ENCODE measurements at places on chromosomes 2 and 18.
A peak's percentile ranks its signal among the peaks of the same experiment; 100 is the strongest.

- DNase-seq, result no peak
Observed at GRCh38 chr18:36593001-36593400, 235.8 kb downstream of the TPGS2 start.

GRCh38 chr2:197799068-197799467 lies 5.3 kb upstream of the PLCL1 start:
- DNase-seq, result no peak

DNA sequence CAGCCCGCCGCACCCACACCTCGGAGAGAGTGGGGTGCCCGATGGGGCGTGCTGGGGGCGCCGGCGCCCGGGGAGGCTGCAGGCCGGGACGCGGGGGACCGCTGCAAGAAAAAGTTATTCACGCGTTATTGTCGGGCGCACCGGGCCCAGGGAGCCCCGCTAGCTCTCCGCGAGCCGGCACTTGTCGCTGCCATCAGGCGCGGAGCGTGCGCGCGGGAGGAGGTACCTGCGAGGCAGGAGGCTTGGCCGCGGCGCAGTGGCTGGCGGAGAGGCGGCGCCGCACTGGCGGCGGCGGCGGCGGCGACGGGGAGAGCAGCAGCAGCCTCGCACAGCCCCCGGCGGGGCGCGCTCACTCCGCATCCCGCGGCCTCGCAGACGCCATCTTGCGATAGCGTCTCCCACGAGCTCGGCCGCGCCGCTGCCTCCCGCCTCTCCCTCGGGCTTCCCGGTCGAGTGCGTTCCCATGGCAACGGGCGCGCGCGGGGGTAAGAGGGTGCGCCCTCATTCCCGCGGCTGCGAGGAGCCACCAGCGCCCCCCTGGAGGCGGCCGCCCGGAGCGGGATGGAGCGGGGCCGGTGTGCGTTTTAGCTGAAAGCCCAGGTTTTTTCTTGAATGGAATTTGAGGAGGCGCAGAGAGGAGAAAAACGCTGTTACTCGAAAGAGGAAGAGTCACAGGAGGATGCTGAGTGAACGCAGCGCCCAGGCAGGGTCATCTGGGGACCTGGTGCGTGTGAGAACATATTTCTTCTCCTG lies at the start of gene CHN1:
CHN1 (minus strand) TSS at position 402 of the 753 bp plus-strand sequence. CDS start 469 bp downstream, outside the sequence.
- DNase-seq, result peak; percentile 9

GRCh38 chr2:134823431-134823830 lies 15.0 kb upstream of the ACMSD start:
- DNase-seq, result no peak

DNA sequence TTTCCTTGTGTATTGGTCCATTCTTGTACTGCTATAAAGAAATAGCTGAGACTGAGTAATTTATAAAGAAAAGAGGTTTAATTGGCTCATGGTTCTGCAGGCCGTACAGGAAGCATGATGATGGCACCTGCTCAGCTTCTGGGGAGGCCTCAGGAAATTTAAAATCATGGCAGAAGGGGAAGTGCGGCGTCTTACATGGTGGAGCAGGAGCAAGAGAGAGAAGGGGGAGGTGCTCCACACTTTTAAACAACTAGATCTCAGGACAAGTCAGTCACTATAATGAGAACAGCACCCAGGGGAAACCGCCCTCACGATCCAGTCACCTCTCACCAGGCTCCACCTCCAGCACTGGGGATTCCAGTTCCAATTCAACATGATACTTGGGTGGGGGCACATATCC lies 54.3 kb downstream of the MSH2 start:
- DNase-seq, result no peak

DNA sequence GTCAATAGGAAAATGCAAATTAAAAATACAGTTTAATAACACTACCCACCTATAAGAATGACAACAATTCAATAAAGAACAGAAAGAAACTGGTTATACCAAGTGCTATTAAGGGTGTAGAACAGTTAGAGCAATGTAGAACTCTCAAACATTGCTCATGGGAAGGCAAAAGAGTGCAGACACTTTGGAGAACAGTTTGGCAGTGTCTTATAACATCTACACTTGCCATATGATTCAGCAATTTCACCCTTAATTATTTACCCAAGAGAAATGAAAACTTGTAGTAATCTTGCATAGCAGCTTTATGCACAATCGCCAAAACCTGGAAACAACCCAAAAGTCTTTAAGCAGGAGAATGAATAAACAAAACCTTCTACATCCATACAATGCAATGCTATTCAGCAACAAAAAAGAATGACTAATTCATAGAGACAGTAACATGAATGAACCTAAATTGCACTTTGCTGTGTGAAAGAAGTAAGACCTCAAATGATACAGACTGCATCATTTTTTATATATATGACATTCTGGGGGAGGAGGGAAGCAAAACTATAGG lies 455.2 kb downstream of the THSD7B start:
- DNase-seq, result no peak

GRCh38 chr2:235889302-235889630 lies 278.9 kb downstream of the GBX2 start:
- DNase-seq, result no peak

- no peak for DNase-seq
Observed at GRCh38 chr2:143807192-143807591, 678.0 kb downstream of the ARHGAP15 start.

GRCh38 chr2:54669677-54670484 lies 53.6 kb upstream of the EML6 start:
- no peak for DNase-seq

GRCh38 chr2:38394041-38394440 lies 17.0 kb upstream of the ATL2 start:
- no peak for DNase-seq

DNA sequence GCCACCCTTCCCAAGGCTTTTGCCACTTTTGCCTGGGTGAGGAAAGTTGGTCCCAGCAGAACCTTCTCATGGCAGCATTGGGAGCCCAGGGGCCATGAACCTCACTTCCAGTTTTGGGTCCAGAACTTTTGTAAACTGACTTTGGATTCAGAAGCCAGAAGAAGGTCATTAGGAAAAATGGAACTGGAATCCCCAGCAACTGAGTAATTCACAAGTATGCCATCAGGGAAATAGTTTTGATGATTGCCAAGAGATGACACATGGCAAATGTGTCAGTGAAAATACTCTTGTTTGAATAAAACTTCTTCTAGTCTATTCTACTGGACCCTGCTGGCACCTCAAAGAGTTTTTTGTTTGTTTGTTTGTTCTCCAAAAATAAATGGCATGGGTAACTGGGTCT lies 203.7 kb downstream of the SETBP1 start:
- no peak for DNase-seq

DNA sequence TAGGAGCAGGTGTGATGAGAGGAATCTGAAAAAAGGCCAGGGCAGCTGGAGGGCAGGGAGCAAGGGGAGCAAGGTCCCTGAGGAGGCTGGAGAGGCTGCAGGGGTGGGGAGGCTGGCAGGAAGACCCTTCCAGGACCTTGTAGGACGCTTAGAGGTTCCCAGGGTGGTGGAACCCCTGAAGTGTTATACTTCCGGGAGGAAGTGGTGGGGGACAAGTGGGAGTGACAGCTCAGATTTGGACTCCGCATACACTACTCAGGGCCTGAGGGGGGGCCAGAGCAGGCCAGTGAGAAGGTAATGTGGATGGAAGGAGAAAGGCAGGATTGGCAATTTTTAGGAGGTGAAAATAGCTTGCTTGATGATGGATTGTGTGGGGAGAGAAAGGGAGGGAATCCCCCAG lies 1.9 kb upstream of the NCAPH start:
- no peak for DNase-seq

GRCh38 chr2:157321466-157321865 lies 4.2 kb downstream of the ERMN start:
- DNase-seq, result no peak

GRCh38 chr2:39800752-39801151 lies 21.7 kb upstream of the THUMPD2 start:
- DNase-seq, result no peak

- peak; percentile 70 for DNase-seq
Observed at GRCh38 chr2:43131051-43131889, 95.1 kb downstream of the ZFP36L2 start.

DNA sequence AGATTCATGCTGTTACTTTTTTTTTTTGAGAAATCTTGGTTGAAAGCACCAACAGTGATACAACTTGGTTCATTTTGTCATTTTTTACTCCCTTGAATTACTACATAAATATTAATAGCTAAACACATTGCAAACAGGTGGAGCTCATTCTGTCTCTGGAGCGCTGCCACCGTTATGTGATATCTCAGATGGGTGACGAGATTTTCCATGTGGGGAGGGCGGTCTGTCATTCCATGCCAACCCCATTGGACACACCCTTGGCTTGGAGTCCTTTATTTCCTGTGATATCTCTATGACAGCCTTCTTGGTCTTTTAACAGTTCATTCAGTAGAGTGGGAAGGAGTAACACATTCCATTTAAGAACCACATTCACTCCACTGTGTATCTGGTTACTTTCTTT lies 794.8 kb downstream of the SATB2 start:
- no peak for DNase-seq

GRCh38 chr18:22363867-22364463 lies 53.8 kb downstream of the CTAGE1 start:
- no peak for DNase-seq

DNA sequence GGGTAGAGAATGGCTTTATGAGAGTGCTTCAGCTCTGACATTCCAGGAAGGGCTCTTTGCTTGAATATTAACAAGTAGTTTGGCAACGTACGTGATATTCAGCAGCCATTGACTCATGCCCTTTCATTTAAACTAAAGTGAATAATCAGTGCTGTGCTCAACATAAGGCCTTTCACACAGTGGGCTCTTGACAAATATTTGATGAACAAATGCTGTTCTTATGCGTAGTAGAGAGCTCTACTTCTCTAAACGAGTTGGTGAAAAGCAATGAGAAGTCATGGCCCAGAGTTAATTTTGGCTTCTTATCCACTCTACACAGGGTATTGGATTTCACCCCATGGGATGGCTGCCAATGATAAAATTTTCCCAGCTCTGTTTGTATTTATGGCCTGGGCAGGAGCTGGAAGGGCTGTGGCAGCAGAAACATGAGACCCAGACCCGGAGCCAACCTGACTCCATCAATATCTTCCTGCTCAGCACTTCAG lies 338.9 kb downstream of the CCDC85A start:
- no peak for DNase-seq

Measured in stimulated activated CD8-positive, alpha-beta memory T cell treated with anti-CD3 and anti-CD28 coated beads, Interleukin-4, amount 100 ng/mL, for 1 hour (primary cell).